ENCODE measurements at places on chromosomes 6 and 20.

DNA sequence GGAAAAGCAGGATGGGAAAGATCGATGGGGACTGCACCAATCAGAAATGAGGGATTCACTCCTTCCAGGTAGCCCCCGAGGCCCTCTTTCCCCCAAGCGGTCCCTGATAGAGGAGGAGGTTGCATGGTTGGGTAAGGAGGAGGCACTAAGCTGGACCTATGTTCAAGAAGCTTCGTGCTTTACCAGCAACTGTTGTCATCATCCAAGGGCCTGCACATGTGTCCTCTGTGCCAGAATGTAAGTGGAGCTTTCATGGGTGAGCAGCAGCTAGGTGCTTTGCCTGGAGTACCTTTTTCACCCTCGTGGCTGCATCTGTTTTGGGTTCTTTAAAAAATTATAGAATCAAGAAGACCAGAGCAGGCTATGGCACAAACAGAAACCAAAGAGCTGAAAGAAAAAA, 54.0 kb downstream of the GMPR start:
- no peak for DNase-seq

DNA sequence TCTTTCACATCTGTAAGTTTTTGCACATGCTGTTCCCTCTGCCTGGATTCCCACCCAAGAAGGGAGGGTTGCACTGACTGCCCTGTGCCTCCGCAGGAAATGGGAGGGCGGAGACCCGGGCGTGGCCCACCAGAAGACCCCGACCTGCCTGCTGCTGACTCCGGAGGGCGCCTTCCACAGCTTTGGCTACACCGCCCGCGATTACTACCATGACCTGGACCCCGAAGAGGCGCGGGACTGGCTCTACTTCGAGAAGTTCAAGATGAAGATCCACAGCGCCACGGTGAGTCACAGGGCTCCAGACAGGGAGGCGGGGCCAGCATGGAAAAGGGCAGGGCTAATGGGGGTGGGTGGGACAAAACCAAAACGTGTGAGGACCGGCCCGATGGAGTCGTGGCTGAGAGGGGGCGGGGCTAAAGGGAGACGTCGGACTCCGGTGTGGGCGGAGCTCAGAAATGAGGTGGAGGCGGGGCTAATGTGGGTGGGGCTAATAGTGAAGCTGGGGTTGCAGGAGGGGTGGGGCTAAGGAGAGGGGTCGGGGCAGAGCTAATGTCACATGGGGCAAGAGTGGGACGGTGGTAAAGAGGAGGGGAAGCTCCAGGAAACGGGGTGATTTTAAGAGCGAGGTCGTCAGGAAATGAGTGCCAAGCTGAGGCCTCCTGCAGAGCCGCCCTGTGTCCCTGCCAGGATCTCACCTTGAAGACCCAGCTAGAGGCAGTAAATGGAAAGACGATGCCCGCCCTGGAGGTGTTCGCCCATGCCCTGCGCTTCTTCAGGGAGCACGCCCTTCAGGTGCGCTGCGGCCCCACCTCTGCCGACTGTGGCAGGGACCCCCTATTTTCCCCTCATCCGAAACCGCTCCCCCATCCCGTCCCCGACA, 12.6 kb downstream of the HSPA12B start:
- DNase-seq: no peak

GRCh38 chr6:138454981-138455706, 44.1 kb downstream of the NHSL1 start:
- DNase-seq: no peak

GRCh38 chr6:126385536-126385935, 45.6 kb downstream of the CENPW start:
- no peak for DNase-seq

DNA sequence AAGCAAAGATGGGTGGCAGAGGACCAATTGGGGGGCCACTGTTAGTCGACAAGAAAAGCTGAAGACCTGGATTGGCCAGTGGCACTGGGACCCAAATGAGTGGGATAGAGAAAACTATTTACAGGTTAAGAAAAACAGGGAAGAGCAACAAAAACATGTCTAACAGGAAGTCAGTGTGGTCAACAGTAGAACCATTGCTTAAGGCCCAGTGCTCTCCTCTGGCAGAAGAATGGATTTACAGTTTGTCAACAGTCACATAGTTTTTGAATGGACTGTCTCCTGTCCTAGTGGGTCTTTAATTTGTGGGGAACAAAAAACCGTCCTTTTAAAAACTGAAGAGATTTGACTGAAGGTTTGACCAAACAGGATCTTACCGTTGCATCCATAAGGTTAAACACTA, 12.1 kb upstream of the WTAP start:
- no peak for DNase-seq

Measured in adipocyte (in vitro differentiated cells).